ENCODE measurements at places on chromosomes 12 and 14. TPM values are rescaled to one million over a fixed set of nuclear protein-coding genes. Genes with fewer than 3 reads are reported as not detected.

Gene POTEM
- not detected for total RNA-seq

Gene COL2A1
- not detected for total RNA-seq

Gene CD163
- total RNA-seq: 284 TPM

Gene GPRC5A
- 2.1 TPM for total RNA-seq

Gene RPL10L
- not detected for total RNA-seq

Gene CLMN
- 32.2 TPM for total RNA-seq

Gene MYL2
- total RNA-seq: not detected

Gene PIK3C2G
- total RNA-seq: 0.30 TPM

Gene KRT77
- not detected for total RNA-seq

Gene E2F7
- 0.39 TPM for total RNA-seq

Gene RTN1
- 16.1 TPM for total RNA-seq

Gene BEST3
- not detected for total RNA-seq

Gene IFT43
- 31.4 TPM for total RNA-seq

Gene SRGAP1
- 81.5 TPM for total RNA-seq

Gene TAS2R42
- total RNA-seq: not detected

Gene PRB2
- not detected for total RNA-seq

Gene KLHL33
- 1.5 TPM for total RNA-seq

Gene NTN4
- 31.2 TPM for total RNA-seq

Gene NRXN3
- 17.1 TPM for total RNA-seq

Gene GSC
- total RNA-seq: 13.1 TPM

Gene MANSC4
- total RNA-seq: not detected

Gene SLC4A8
- total RNA-seq: 1.9 TPM

Gene BDKRB1
- total RNA-seq: 0.63 TPM

Measured in tibial nerve (tissue), 4 donors.